Activated T-cell treated with anti-CD3 and anti-CD28 coated beads for 1 hour (primary cell): ENCODE measurements at places on chromosomes 3 and 15.

DNA sequence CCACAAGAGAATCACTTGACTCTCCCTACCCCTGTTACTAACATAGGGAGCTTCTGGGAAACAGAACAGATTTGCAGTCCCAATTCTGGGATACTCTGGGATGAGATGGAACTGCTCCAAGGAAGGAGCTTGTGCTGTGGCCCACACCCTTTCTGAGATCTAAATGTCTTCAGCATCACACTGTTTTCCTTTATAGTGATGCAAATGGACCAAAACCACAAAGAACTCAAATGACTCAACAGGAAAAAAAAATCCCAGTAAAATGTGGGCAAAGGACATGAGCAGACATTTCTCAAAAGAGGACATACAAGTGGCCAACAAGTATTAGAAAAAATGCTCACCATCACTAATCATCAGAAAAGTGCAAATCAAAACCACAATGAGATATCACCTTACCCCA is 155.6 kb downstream of the NECTIN3 start:
- no peak for DNase-seq

GRCh38 chr3:72177075-72178050 is 392.4 kb upstream of the PROK2 start:
- no peak for DNase-seq

DNA sequence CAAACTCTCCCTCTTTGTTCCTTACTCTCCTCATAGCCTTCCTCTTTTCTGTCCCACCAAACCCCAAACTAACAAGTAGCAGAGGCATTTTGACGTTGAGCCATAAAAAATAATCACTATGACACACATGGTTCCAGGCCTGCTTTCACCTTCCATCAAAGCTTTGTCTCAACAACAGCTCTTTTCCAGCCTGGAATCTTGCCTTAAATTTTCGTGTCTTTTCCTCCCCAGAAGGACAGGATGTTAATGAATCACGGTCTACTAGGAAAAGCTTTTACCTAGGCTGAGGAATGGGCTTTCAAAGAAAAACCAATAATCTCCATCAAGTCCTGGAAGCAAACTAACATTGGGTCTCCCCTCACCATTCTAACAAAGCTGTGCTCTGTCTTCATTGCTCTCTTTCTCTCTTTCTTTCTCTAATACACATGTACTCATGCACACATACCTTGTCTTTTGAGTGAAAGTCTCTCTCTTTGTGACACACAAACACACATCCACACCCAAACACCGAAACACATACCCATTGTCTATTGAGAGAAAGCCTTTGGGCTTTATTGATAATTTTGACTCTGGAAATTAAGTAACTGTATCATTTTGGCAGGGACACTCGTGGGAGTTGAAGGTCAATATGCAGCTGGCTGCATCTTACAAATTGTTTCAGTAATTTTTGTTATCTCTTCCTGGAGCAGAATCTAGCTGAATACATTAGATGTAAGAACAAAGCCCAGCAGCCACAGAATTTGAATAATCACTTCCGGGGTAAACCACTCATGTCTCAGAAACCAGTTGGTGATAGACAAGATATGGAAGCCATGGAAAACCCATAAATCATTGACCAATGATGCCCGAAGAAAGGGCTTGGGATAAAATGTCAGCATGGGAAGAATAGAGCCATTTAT is 107.4 kb upstream of the SLC4A7 start:
- no peak for DNase-seq

DNA sequence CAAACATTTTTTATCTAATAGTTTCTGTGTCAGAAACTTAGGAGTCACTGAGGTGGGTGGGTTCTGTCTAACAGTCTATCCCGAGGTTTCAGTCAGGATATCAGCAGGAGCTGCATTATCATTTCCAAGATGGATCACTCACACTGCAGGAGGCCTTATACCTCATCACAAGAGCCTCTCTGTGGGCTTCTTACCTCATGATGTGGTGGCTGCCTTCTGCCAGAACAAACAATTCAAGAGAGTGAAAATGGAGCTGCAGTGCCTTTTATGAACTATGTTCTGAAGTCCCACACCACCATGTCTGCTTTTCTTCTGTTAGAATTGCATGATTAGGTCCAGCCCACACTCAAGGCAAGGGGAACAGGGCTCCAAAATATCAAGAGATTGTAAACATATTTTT is 27.9 kb downstream of the RFX7 start:
- DNase-seq: no peak

GRCh38 chr3:13716540-13717221 is 163.2 kb downstream of the WNT7A start:
- no peak for DNase-seq

DNA sequence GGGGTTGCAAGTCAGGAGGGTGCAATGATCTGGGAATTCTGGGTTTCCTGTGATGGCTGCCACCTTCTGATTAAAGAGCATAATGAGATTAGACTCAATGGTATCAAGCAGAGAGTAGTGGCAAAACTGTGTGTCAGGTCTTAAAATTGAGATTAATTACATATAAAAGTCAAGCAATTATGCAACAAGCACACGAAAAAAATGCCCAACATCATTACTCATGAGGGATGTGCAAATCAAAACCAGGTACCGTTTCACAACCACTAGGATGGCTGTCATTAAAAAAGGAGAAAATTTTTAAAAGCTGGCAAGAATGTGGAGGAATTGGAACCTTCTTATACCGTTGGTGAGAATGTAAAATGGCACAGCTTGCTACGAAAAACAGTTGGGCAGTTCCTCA is 205.0 kb downstream of the OSBPL10 start:
- DNase-seq: no peak

DNA sequence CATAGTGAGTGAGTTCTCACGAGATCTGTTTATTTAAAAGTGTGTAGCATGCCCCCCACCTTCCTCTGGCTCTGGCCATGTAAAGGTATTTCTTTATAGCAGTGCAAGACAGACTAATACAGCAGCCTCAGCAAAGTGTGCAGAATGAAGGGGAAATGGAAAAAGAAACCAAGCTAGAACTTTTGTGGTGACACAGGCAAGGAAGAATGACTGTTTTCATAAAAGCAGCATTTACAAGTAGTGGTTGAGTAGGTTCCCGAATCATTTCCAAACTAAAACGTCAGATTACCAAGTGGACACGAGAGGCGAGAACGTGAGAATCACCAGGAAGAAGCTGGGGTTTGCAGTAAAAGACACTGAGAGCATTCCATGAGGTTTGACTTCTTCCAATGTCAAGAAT is 100.2 kb upstream of the AKAP13 start:
- DNase-seq: no peak

GRCh38 chr3:147371771-147372340 is 34.5 kb downstream of the ZIC4 start:
- DNase-seq: no peak
